ENCODE measurements at places on chromosomes 3 and 15. TPM values are rescaled to one million over a fixed set of nuclear protein-coding genes. Genes with fewer than 3 reads are reported as not detected.

The DZIP1L gene
- total RNA-seq = not detected

DNA sequence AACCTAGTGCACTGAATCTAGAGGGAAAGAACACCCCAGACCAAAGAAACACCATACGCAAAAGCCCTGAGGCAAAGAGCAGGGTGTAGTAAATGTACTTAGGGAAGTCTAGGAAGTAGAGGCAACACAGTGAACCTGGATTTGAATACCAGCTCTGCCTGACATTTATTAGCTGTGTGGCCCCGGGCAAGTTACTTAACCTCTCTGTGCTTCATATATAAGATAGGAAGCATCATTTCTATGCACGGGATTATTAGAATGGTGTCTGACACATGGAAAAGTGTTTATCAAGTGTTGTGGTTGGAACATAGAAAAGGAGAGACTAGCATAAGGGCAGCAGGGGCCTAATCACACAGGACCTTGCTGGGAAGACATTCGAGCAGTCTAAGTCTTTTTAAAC, 132.2 kb downstream of the ERC2 start:
- H3K4me3 ChIP-seq = no peak overlapping the region
- no peaks in the 10 kb centered on the region for H3K4me1 ChIP-seq
- no peak for DNase-seq
- H3K27ac ChIP-seq = no peak overlapping the region

The PATL2 gene
- 43.5 TPM for total RNA-seq

DNA sequence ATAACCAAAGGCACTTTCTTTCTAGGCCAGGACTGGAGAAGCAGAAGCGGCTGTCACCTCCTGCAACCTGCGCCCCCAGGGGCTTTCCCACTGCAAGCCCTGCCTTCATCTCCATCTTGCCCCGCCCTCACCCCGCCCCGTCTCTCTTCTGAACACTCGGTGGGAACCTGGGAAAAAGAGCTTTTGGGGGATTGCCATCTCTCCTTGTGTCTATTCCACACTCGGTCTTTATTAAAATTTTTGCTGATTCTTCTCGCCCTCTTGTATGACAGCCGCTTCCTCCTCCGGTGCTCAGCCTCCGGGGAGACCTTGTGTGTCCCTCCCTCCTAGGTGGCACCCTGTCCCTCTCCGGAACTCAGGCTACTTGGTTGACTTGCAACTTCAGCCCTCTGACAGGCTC, 41.9 kb upstream of the SPESP1 start:
- peak; percentile 18 for DNase-seq
- no peaks in the 10 kb centered on the region for H3K4me1 ChIP-seq
- H3K4me3 ChIP-seq = no peak overlapping the region

- H3K4me1 ChIP-seq = no peaks in the 10 kb centered on the region
- no peak overlapping the region for H3K27ac ChIP-seq
- DNase-seq = no peak
- H3K36me3 ChIP-seq = no peaks in the 10 kb centered on the region
These were observed 12.0 kb downstream of the TBC1D5 start for GRCh38 chr3:17730318-17730967.

DNA sequence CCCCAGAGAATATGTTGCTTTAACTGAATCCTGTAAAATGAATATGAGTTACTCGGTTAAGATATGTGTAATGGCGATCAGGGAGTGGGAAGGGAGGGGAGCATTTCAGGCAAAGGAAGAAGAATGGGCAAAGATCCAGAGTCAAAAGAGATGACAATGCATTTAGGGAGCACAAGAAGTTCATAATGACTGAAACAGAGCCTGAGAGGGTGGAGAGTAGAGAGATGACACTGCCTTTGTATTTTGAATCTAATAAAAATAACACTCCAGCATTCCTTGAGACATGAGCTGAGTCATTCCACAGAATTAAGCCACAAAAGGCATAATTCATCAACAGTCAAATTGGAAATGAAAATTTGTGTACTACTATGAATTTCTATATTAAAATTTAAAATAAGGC, 105.3 kb upstream of the PEX5L start:
- H3K27me3 ChIP-seq = no peaks in the 10 kb centered on the region
- H3K27ac ChIP-seq = no peak overlapping the region
- H3K4me1 ChIP-seq = no peaks in the 10 kb centered on the region
- H3K36me3 ChIP-seq = no peaks in the 10 kb centered on the region
- H3K4me3 ChIP-seq = no peak overlapping the region

The TRH gene
- not detected for total RNA-seq

Measured in T-cell (primary cell).